Upper lobe of right lung (tissue), 1 donor: ENCODE measurements at places on chromosomes 13 and 19. TPM values are rescaled to one million over a fixed set of nuclear protein-coding genes. Genes with fewer than 3 reads are reported as not detected.

DNA sequence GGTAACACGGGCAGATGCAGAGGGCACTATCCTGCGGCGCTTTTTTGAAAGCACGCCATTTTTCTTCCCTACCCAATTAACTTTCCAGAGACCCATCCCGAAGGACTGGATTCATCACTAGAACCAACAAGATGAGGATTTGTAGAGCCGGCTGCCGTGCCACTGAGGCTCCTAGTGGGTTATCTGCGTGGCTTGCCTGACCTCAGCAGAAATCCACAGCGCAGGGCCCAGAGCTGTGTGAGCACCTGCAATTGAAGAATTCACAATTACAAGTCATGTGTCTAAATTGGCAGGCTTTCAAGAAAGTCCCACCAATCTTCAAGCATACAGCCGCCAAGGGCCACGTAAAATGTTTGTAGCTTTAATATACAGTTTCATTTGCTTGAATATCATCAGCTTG is 75.5 kb downstream of the ALOX5AP start:
- DNase-seq: no peak

- DNase-seq: no peak
Measured at GRCh38 chr13:98310485-98311199, 133.6 kb upstream of the RNF113B start.

GRCh38 chr13:73496711-73497110 is 437.9 kb downstream of the KLF5 start:
- no peak for DNase-seq

DNA sequence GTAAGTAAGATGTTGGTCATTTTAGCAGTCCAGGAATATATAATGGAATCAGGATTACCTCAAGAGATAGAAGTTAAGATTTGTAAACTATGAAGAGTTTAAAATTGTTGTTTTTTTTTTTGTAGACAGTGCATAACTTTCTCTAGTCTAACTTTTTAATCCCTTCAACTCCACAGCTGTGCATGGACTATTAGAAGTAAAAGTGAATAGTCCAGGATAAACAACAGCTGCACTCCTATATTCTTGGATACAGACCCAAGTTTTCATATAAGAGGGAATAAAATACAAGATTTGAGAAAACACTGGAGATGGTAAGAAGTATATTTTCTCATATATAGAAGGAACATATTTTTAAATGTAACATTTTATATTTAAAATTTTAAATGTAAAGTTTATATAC is 1509.9 kb downstream of the SLITRK5 start:
- no peak for DNase-seq

DNA sequence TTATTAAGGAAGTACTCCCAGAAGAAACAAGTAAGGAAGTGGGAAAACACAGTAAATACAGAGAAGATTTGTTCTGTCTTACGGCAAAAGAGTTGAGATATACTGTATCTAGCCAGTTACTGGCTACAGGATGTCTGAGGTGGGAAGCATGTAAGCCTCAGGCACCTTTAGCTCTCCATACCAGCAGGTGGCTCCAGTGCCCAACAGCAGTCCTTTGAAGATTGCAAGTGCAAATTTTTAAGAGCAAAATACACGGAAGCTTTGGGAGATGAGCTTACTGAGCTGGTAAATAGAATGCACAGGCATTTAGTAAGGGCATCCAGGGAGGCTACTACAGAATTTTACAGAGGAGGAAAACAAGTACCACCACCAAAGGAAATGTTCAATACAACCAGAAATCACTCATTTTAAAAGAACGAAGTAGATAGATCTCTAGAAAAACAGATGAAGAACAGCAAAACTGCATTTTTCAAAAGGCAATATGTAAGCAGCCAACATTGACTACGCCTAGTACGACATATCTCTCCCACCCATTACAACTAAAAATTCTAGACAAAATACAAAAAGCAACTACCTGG is 57.9 kb upstream of the VSTM2B start:
- no peak for DNase-seq

- no peak for DNase-seq
Measured at GRCh38 chr19:57058871-57059270, 60.9 kb upstream of the USP29 start.

DNA sequence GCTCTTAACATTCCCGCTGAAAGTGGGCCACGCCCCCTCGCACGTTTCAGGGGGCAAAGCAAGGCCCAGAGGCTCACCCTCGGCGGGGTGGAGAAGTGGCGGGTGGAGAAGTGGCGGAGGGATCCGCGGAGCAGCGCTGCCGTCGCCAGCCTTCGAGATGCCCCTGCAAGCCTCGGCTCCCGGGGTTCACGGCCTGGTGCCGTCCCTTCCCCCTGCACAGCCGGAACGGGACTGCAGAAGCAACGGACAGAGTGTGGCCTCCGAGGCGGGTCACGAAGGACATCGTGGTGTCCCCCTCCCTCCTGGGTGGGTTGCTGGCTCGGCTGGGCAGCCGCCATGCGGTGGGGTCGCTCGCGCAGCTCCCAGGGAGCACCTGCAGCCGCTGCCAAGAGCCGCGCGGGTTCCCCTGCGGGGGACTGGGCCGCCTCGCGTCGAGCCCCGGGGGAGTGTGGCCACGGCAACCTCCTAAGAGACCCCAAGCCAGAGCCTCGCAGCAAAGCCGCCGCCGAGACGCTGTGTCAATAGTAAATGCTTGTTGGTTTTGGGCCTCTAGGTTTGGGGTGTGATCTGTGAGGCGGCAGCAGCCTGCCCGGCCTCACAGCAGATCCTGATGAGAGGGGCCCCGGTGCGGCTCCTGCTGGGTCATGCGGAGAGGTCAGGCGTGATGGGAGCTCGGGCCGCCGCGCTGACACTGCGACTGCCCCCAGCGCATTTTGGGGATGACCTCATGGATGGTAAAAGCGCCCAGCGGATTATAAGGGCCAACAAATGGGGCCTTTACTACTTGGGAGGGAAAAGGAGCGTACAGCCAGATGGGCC is 5.5 kb downstream of the TPGS1 start:
- DNase-seq: peak; percentile 86

DNA sequence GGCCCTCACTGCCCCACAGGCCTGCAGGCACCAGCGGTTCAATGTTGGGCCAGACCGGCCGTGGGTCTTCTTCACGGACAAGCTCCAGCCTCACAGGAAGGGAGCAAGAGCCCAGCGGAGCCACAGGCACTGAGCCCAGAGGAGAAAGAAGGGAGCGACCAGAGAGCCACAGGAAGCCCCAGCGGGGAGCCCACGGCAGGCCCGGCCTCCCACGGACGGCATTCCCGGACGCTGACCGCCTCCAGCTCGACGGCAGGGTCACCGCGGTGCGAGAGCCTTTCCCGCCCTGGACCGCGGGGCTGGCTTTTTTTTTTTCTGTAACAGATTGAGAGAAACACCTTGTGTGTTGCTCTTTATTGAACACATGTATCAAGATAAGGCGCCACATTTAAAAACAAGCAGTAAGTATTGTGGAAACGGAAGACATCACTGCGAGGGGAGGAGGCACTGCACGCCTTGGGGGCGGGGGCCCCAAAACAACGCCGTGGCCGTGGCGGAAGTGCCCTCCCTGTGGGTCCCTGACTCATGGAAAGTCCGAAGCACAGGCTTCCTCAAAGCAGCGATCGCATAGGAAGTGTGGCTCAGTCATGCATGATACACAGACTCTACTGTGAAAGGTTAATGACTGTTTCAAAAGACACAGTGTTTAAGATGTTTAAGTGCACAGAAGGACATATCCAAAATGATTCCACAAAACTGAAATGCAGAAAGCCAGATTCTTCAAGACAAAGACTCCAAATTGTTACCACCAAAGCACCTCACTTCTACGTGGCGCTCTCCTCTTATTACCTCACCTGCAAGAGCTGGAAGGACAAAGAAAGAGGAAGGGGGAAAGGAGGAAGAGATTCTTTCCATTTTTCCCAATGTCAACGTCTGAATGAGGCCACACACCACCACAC is 3.5 kb downstream of the RASA3 start:
- peak; percentile 86 for DNase-seq

GRCh38 chr13:111656439-111656838 is 336.0 kb downstream of the TEX29 start:
- DNase-seq: no peak

GRCh38 chr19:35460608-35461007 is 12.6 kb downstream of the FFAR2 start:
- DNase-seq: no peak

DNA sequence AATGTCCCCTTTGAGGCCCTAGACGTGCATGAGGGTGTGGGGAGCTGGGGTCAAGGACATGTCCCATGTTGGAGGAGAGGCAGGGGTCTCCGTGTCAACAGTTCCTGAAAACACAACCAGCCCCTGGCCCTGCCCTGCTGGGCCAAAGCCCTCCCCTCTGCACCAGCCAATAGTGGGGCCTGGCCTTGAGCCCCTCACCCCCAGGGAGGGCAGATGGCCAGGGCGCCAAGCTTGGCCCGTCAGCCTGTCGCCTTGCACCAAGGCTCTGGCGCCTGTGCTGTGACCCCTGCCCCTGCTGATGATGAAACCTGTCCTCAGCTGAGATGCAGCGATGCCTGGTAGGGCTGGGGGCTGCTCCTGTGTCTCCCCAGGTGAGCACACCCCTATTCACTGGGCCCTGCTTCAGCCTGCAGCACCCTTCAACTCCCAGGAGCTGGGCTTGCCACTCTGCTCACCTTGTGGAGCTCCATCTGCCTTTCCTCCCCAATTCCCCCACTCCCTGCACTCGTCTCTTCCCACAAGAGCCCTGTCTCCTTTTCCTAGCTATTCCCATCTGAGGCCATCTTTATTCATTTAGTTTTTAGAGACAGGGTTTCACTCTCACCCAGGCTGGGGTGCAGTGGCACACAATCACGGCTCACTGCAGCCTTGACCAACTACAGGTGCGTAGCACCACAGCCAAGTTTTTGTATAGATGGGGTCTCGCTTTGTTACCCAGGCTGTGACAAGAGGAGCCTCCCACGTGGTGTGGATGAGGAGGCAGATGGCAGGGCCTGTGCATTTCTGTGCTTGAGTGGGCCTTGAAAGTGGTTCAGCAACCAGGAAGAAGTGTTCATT is 2.1 kb upstream of the HAMP start:
- no peak for DNase-seq

DNA sequence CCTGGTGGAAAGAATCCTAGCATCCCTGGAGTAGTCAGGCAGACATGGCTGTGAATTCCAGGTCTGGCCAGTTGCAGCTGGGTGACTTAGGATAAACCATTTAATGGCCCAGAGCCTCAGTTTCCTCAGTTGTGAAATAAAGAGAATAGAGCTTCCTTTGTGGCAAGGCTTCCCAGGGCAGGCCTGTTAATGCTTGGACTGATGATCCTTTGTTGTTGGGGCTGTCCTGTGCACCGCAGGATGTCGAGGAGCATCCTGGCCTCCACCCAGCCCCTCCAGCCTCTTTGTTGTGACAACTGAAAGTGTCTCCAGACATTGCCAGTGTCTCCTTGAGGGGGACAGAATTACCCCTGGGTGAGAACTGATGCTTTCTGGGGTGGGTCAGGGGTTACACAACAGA is 16.3 kb downstream of the LYL1 start:
- DNase-seq: no peak

DNA sequence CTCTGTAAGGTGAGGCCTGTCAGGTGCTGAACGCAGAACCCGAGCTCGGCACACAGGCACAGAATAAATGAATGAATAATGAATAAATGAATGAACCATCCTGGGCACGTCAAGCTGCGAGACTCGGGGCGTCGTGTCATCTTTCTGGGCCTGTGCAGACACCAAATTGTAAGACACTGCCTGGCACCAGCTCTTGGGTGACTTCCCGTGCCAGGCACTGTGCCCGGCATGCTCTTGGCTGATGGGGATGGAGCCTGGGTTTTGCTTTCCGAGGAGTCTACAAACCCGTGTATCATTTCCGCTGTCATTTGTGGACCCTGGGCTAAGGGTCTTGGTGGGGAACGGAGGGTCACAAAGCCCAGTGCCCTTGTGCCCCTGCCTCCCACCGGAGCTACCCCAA is 43.9 kb downstream of the CELF5 start:
- no peak for DNase-seq

DNA sequence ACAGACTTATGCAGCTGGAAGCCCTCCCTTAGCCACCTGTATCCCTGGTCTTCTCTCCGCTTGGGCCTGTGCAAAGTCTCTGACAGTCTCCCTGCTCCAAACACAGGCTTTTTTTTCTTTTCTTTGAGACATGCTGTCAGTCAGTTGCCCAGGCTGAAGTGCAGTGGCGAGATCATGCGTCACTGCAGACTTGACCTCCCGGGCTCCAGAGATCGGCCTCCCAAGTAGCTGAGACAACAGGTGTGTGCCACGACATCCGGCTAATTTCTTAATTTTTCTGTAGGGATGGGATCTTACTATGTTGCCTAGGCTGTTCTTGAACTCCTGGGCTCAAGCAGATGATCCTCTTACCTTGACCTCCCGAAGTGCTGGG is 1.6 kb downstream of the MZF1 start:
- peak; percentile 41 for DNase-seq

GRCh38 chr13:34757441-34757840 is 184.6 kb upstream of the NBEA start:
- no peak for DNase-seq

DNA sequence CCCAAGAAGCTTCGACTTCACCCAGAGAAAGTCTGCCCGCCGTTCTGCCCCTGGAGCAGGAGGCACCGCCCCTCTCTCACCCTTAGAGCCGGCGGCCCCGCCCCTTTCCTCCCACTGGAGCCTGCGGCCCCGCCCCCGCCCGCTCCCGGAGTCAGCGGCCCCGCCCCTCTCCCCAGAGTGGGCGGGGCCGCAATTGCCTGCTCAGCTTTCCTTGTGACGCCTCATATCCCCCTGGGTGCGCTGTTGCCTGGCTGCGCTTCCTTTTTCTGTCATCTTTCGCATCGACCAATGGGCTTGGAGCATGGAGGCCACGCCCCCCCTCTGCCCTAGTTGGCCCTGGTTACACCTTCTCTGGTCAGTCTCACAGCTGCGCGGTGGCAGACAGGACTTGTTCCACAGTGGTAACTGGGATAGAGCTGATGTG is 38.2 kb upstream of the ZNF492 start:
- no peak for DNase-seq

- no peak for DNase-seq
Measured at GRCh38 chr13:50882816-50883435, 26.7 kb upstream of the RNASEH2B start.

GRCh38 chr19:6593651-6594416 is 2.9 kb upstream of the CD70 start:
- DNase-seq: no peak

DNA sequence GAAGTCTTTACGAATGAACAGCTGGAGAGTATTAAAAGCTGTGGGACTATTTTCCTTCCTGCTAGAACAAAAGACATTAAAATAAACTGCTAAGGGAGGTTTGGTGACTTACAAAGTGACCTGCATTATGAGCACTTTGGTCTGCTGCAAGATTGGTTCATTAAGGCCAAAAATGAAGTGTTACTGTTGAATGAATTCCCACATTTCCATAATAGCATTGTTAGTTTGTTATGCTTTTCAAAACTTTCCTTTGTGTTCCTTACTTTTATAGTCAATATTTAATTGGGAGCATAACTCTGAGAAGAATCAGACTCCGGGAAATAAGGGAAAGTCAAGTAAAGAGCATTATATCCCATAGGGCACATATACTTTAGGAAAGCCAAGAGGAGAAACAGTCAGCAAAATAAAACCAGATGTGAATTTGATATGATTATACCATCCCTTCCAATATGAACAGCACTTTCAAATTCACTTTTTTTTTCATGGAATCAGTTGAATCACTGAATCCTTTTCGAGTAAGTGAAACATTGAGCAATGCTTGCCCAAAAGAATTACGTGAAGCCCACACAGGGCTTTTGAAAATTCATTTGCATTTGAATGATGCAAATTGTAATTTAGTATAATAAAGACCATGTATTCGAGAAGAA is 112.6 kb downstream of the KCTD12 start:
- no peak for DNase-seq

Gene RFXAP
- total RNA-seq: 5.3 TPM

Gene SHANK1
- total RNA-seq: 0.35 TPM

Gene PLK5
- not detected for total RNA-seq

Gene NCCRP1
- 0.46 TPM for total RNA-seq

Gene ERICH4
- total RNA-seq: not detected

Gene DIS3
- total RNA-seq: 30.2 TPM

Gene FGF22
- total RNA-seq: 0.52 TPM

Gene LAIR2
- total RNA-seq: not detected

Gene PCDH20
- total RNA-seq: 6.3 TPM
